Karpas-422 (cell line): ENCODE measurements at places on chromosomes 5 and 9.
A peak's percentile ranks its signal among the peaks of the same experiment; 100 is the strongest.

- no peak for DNase-seq
- no peak overlapping the region for H3K4me3 ChIP-seq
- H3K27me3 ChIP-seq = no peaks in the 10 kb centered on the region
- H3K4me1 ChIP-seq = no peaks in the 10 kb centered on the region
- no peak overlapping the region for H3K27ac ChIP-seq
- peaks cover 11% of the 10 kb centered on the region; the same call in 1 of the 2 replicates for H3K36me3 ChIP-seq
Observed at GRCh38 chr5:177334155-177334551, 17.3 kb downstream of the LMAN2 start.

DNA sequence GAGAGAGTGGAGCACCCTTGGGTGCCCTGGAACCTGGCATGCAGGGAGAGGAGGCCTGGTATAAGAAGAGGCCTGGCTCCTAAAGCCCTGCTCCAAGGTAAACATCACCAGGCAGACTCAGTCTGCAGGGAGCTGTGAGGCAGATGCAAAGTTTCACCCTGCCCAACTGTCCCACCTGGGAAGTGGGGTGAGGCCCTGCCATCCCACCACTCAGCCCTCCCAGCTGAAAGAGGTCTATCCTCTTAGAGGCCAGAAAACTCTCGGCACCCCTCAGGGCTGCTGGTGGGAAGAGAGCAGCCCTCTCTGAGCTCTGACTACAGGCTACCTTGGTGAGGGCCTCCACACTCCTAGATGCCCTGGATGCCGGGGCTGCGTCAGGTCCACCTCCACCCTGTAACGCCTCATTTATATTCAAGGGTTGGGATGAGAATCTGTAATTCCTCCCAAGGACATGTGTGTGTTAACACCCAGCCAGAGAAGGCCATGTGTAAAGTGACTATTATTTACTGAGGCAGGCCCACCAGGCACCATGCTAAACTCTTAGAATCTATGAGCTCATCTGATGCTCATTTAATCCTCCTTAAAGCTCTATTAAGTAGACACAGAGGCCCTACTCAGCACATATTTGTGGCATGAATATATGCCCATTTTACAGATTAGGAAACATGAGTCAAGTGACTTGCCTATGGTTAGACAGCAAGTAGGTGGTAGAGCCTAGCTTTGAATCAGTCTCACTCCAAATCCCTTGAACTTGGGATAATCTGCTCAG is 205.9 kb downstream of the FSTL4 start:
- no peak for DNase-seq
- H3K36me3 ChIP-seq = no peaks in the 10 kb centered on the region
- no peaks in the 10 kb centered on the region for H3K4me1 ChIP-seq
- H3K27me3 ChIP-seq = no peaks in the 10 kb centered on the region

- H3K4me3 ChIP-seq = no peak overlapping the region
- no peaks in the 10 kb centered on the region for H3K27me3 ChIP-seq
- no peak overlapping the region for H3K27ac ChIP-seq
Observed at GRCh38 chr9:95441081-95441480, 75.7 kb downstream of the PTCH1 start.

GRCh38 chr5:73149540-73149939 is 23.5 kb upstream of the TMEM174 start:
- H3K36me3 ChIP-seq = no peaks in the 10 kb centered on the region
- H3K27ac ChIP-seq = no peak overlapping the region
- H3K4me1 ChIP-seq = no peaks in the 10 kb centered on the region
- no peak for DNase-seq

GRCh38 chr9:124280176-124280691 is 22.5 kb downstream of the NEK6 start:
- peaks cover 41% of the 10 kb centered on the region for H3K4me1 ChIP-seq
- no peak for DNase-seq
- no peaks in the 10 kb centered on the region for H3K27me3 ChIP-seq
- peaks cover 3% of the 10 kb centered on the region; the same call in 1 of the 2 replicates for H3K36me3 ChIP-seq
- no peak overlapping the region for H3K4me3 ChIP-seq

DNA sequence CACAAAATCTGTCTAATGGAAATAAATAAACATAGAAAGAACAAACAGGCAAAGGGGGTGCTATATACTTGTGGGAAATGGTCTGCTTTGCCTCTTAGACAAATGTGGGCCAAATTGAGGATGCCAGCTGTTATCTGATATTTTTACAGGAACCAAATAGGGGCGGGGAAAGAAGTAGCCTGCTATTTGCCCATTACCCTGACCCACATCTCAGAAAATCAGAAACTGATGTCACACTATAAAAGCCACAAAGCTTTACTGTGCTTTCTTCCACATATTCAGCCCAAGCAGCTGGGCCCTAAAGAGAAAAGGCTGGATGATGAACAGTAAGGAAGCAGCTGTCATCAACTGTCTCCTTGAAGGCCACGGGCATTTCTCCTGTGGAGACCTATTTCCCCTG is 97.3 kb downstream of the ELAVL2 start:
- no peaks in the 10 kb centered on the region for H3K27me3 ChIP-seq
- no peak overlapping the region for H3K27ac ChIP-seq
- no peak overlapping the region for H3K4me3 ChIP-seq
- peak; percentile 2 for DNase-seq
- H3K36me3 ChIP-seq = no peaks in the 10 kb centered on the region
- no peaks in the 10 kb centered on the region for H3K4me1 ChIP-seq

- H3K4me1 ChIP-seq = no peaks in the 10 kb centered on the region
- H3K4me3 ChIP-seq = no peak overlapping the region
- H3K27me3 ChIP-seq = no peaks in the 10 kb centered on the region
- no peak for DNase-seq
Observed at GRCh38 chr5:145499483-145499882, 335.7 kb downstream of the PRELID2 start.
